ENCODE measurements at places on chromosomes 1 and 21.

DNA sequence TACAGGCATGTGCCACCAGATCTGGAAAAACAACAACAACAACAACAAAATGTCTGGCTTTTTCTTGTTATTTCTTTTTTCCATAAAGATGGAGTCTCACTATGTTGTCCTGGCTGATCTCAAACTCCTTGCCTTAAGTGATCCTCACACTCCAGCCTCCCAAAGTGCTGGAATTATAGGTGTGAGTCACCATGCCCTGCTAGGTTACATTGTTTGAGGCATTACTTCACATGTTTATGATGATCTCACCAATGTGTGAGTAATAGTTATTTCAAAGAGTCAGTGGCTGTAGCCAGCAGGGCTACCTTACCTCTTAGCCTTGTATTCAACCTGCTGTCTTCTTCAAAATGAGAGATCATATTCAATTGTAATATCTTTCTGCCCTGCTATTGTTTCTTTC, 445.7 kb downstream of the AMY1C start:
- DNase-seq: no peak

GRCh38 chr1:19402031-19402813, 83.1 kb downstream of the CAPZB start:
- DNase-seq: no peak

DNA sequence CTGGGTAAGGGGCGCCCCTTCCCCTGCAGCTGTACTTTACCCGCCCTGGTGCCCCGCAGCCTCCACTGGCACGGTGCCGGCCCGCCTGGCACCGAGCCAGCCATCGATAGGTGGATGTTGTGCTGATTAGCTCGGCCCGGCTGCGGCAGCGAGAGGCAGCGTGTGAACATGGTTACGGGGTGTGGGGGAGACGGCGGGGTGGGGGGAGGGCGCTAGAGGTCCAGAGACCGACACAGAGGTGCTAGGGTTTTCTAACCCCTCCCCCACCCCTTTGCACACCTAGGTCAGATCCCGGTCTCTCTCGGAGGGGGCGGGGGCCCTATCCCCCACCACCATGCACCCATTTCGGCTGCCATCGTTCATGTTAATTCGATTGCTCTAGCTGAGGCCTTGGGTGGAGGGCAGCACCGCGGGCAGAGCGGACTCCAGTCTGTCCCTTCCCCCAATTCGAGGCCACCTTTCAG, 6.7 kb downstream of the EFNA4 start:
- no peak for DNase-seq

GRCh38 chr1:212375986-212376385, 38.7 kb downstream of the PACC1 start:
- DNase-seq: no peak

DNA sequence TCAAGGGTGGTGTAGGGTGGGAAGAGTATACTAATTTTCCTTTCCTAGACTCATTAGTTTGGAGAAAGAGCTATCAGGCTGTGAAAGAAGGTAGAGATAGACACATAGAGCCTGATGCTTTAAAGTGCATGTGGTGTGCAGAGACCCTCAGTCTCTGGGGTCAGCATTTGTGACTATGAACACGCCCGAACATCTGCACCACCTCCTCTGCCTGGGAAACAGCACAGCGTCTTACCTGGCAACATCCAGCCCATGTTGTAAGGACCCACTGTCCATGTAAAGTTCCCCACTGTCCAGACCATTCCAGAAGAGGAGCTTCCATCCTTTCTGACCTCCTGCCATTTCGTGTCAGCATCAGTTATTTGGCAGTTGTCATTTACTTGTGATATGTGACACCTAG, 83.4 kb downstream of the KCND3 start:
- no peak for DNase-seq

GRCh38 chr1:30330644-30331043, 392.7 kb downstream of the MATN1 start:
- no peak for DNase-seq

- DNase-seq: no peak
These were observed 8.7 kb upstream of the TTF2 start for GRCh38 chr1:117051224-117052064.

- DNase-seq: no peak
These were observed 53.6 kb upstream of the ZNF644 start for GRCh38 chr1:91075233-91076135.

- DNase-seq: no peak
These were observed 60.2 kb upstream of the ARHGEF16 start for GRCh38 chr1:3393987-3394920.

DNA sequence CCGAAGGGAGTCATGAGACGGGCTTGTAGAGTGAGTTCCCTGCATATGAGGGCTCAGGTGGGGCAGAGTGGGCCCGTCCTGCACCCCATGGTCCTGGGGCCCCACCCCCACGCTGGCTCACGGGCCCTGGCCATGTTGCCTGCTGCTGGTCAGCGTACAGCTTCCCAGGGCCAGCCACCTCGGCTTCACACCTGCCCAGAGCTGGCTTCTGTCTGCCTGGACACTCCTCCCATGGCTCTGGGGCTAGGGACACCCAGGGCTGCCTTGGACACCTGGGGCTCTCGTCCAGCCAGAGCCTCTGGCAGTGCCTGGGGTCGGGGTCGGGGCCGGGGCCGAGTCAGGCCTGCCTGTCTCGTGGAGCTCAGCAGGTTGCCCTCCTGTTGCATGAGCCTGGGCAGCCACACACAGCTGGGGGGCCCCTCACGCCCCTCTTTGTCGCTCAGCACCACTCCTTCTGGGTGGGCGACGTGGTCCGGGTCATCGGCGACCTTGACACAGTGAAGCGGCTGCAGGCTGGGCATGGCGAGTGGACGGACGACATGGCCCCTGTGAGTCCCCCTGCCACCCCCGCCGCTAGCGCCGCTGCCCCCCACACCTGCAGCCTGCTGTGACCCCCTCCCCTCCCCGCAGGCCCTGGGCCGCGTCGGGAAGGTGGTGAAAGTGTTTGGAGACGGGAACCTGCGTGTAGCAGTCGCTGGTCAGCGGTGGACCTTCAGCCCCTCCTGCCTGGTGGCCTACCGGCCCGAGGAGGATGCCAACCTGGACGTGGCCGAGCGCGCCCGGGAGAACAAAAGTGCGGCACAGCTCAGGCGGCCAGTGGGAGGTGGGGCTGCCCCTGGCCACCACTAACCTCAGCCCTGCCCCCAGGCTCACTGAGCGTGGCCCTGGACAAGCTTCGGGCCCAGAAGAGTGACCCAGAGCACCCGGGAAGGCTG, 5.5 kb upstream of the MMP23B start:
- DNase-seq: no peak

DNA sequence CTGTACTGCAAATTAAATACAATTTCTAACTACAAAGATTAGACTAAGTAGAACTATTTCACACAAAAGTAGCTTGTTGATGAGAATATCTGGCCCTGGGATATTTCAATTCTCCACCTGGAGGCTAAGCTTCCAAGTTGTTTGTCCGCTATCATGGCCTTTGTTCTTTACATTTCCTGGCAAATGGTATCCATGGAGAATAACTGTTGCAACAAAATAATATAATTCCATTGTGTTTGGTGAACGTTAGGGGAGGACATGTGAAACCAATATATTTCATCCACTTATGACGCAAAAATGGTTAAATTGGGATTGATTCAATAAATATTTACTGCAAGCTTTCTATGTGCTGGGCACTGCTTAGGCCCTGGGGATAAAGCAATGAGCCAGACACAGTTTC, 565.4 kb downstream of the PTPRC start:
- no peak for DNase-seq

- no peak for DNase-seq
These were observed 3.2 kb upstream of the LAPTM5 start for GRCh38 chr1:30760596-30761324.

DNA sequence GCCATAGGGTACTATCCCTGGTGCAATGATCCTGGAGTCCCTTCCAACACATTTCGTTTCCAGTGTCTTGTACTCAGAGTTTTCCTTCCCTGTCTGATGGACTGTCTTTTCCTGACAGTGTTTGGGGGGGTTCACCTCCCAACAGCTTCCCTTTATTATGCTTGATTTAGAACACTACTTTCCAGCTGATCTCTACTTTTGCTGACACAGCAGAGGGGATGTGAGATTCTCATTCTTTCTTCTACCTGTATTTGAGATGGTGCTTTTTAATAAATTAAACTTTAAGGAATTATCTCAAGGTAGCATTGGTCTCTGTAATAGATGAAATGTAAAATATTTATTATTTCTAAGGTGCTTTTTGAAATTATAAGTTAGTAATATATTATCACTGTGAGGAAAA, 41.0 kb downstream of the SLC35A3 start:
- DNase-seq: no peak

GRCh38 chr1:12064073-12064969, 1.2 kb downstream of the TNFRSF8 start:
- no peak for DNase-seq

- no peak for DNase-seq
These were observed 17.4 kb downstream of the BMP8A start for GRCh38 chr1:39508857-39509305.

DNA sequence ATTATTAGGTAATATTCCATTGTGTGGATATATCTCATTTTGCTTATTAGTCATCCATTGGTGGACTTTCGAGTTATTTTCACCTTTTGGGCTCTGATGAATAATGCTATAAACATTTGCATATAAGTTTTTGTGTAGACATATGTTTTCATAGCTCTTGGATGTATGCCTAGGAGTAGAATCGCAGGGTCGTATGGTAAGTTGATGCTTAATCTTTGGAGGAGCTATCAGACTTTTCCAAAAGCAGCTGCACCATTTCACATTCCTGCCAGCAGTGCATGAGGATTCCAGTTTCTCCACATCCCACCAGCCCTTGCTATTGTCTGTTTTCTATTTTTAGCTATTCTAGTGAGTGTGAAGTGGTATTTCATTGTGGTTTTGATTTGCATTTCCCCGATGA, 120.3 kb upstream of the TMEM51 start:
- DNase-seq: no peak

DNA sequence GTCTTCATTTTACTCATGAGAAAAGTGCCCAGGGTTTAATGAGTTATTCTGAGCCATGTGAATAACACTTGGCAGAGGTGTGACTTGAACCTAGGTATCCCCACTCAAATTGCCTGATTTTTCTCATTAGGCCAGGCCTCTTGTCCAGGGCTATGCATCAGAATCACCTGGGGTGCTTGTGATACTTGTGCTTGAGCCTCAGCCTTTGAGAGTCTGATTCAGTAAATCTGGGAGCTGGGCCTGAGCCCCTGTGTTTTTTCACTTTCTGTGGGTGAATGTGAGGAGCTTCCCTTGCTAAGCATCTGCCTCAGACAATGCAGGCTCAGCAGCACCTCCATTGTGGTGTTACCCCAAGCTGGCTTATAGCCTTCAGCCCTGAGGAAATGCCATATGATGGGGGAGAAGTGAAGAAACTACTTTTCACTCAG, 127.1 kb downstream of the S1PR1 start:
- no peak for DNase-seq

- DNase-seq: no peak
These were observed 64.3 kb downstream of the PRKAA2 start for GRCh38 chr1:56709269-56709880.

- no peak for DNase-seq
These were observed 4.6 kb downstream of the HCRTR1 start for GRCh38 chr1:31621847-31622730.

GRCh38 chr1:109306832-109307273, at the start of gene MYBPHL:
MYBPHL (minus strand) TSS chr1:109307011; CDS start chr1:109306991, 20 bp downstream.
- DNase-seq: no peak

DNA sequence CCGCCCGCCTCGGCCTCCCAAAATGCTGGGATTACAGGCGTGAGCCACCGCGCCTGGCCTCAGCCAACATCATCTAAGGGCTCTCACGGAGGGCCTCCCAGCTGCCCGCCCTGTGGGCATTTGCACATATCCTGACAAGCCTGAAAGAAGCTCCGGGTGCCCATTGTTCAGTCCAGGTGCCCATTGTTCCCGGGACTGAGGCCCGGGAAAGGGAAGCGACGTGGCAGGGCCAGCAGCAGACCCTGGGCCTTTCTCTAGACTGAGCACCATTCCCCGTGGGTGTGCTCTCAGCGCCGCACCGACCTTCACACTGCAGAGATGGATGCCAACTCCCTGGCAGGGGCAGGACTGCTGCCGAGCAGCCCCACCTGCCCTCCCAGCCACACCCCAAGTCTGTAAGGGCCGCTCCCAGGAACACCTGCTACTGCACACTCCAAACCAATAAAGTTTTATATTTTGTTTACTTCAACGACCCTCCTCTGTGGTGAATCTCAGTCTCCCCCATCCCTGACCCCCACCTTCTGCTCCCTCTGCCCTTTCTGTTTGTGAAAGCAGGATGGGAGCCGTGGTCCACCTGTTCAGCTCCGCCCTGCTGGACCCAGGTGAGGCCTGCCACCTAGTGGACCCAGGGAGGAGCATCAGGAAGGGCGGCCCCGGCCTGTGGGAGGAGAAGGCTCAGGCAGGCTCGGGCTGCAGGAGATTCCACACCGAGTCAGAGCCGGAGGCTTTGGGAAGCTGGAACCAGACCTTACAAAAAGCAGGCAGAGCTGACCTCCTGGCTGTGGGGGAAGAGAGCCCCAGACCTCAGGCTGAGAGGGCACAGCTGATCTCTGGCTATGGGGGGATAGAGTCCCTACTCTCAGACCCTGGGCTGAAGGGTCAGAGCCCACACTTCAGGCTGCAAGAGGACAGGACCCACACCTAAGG, 1.1 kb upstream of the TMEM82 start:
- DNase-seq: no peak

GRCh38 chr21:36425286-36425685, 40.1 kb downstream of the CHAF1B start:
- DNase-seq: no peak

- no peak for DNase-seq
These were observed 52.5 kb downstream of the LRIG2 start for GRCh38 chr1:113125517-113125916.

DNA sequence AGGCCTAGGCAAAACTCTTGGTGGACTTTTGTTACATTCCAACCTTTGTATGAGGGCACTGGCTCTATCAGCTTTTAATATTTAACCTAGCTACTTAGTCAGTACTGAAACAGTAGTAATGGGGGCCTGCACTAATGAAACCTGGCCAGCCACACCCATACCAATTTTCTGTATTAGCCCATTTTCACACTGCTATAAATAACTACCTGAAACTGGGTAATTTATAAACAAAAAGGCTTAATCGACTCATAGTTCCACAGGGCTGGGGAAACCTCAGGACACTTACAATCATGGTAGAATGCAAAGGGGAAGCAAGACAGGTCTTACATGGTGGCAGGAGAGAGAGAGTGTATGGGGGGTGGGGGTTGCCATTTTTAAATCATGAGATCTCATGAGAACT, 245.7 kb upstream of the RGS18 start:
- DNase-seq: no peak

- DNase-seq: no peak
These were observed 88.4 kb downstream of the RUNX1 start for GRCh38 chr21:34960687-34961086.

- no peak for DNase-seq
These were observed 4.0 kb downstream of the S100A16 start for GRCh38 chr1:153608742-153609584.

DNA sequence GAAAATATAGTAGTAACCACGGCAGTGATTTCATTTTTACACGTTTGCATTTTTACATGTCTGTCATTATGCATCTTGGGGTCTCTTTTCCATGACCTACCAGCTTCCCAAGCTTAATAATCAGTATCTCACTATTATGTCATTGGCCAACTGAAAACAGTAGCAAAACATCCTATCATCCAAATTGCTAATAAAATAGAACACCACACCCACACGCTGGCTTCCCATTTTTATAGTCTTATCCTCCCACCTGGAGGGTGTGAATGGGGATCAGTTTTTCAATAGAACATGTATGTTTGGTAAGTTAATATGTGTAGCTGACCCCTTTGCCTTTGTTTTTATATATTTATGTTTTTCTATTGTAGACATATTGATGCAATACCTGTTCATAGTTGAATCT, 11.8 kb downstream of the TFF3 start:
- no peak for DNase-seq
